Aorta (tissue), 5 donors: ENCODE measurements at places on chromosomes 1 and 21.
A peak's percentile ranks its signal among the peaks of the same experiment; 100 is the strongest.

- no peak for DNase-seq
These were observed 52.5 kb downstream of the SIM2 start for GRCh38 chr21:36751383-36751782.

- no peak for DNase-seq
These were observed 87.7 kb upstream of the POU3F1 start for GRCh38 chr1:38134294-38134755.

- no peak for DNase-seq
These were observed 53.5 kb upstream of the TIAM1 start for GRCh38 chr21:31397515-31397926.

DNA sequence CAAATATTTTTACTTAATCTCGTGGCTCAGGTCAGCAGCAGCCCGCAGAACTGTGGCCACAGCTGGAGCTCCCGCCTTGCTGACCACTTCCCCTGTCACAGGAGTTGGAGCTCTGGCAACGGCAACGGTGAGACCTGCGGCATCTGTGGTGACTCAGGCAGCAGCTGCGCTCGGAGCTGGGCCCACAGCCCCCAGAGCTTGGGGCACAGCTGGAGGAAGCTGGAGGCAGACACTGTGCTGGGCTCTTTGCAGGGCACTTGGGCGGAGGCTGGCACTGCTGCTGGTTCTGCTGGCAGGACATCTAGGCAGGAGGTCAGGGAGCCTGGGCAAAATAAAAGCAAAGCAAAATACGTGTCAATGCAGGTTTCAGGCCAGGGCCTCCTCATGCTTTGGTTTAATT lies at the start of gene LCE3A:
Gene LCE3A (minus strand): TSS at position 301 of the 400 bp plus-strand sequence. CDS start 0 bp downstream, at position 301.
- no peak for DNase-seq

GRCh38 chr1:184101141-184101540 lies 49.6 kb downstream of the TSEN15 start:
- DNase-seq = no peak

DNA sequence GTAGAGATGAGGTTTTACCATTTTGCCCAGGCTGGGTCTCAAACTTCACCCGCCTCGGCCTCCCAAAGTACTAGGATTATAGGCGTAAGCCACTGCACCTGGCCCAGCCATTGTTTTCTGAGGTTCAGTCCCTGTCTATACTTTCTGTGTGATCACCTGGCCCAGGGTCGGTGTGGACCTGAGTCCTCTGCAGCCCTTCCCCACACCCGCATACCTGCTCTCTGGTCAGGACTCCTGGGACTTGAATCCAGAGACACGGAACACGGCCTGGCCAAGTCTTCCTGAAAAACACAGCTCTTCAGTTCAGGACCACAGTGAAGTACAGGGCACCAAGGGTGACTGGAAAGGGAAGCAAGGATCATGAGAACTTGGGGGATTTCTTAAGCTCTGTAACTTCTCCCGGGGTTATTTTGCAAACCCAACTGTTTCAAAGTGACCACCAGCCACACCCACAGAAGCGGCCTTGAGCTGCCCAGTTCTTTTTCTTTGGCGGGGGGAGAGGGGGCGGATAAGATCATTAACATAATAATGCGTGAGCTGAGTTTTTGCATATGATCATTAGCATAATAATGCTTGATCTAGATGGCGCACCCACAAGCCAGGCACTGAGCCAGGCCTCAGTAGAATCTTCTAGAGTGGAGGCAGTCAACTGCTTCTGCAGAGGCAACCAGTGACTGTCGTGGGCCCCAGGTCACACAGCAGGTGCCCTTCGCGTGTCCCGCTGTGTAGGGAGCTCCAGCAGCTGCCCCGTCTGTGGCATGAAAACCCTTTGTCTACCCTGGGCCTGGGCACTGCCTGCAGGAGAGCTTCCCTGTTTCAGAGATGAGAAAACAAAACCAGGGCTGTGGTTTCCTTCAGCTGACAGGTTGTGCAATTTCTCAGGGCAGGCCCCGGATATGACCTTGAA lies 1.7 kb upstream of the NADK start:
- peak; percentile 77 for DNase-seq

- no peak for DNase-seq
These were observed 60.1 kb downstream of the LRRC71 start for GRCh38 chr1:156980551-156980950.

DNA sequence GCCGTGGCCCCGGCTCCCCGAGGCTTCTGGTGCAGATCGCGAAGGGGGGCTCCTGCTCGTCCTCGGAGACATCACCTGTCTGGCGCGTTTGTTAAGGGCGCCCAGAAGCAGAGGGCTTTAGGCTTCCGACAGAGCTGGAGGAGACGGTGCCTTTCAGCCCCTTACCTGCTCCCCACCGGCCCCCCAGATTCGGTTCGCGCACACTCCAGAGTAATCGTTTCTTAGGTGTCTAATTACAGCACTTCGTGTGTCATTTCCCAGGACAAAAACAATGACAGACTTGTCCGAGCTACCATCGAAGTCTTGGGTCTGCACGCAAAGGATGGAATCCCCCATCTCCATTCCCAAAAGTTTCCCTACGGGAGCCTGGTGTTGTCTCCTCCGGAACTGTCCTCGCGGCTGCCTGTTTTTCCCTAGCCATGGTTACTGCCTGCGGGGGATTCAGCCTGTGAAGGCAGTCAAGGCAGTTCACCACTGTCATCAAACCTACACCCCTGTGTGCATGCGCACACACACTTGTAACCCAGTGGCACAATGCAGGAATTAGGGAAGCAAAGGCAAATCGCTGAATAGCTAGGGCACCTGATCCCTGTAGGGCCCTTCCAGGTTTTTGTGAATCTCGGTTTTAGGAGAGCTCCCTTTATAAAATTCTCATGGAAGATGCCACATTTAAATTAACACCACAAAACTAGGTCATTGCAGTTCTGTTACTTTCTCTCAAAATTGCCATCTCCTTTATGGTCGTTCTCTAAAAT lies 738 bp upstream of the CDC42BPA start:
- DNase-seq = no peak

DNA sequence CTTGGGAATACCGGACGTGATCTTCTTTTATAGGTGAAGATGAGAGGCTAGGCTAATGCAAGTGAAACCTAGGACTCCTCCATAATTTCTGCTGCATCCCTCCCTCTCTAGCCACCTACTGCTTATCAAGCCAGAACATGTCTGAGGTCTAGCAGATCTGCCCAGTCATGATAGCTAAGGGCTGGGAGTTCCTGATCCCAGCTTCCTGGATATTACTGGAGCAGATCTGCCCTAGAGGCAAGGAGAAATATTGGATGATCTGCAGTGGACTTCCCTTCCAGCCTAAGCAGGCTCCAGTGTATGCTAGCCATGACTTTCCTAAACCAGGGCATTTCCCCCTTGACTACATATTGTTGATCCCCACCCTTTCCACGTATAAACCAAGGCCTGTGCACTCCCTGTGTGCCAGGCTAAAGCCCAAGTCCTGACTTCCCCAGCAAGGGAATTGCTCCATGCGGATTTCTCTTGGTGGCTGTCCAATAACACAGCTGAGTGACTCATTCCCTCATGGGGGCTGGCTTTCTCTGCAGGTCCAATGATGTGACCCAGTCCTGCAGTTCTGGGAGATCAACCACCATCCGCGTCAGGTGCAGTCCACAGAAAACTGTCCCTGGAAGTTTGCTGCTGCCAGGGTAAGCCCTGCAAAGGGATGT lies 15.5 kb upstream of the SARS1 start:
- peak; percentile 76 for DNase-seq

GRCh38 chr1:55916481-55916880 lies 662.9 kb downstream of the PLPP3 start:
- DNase-seq = no peak

GRCh38 chr1:119191325-119191724 lies 50.9 kb upstream of the WARS2 start:
- DNase-seq = no peak
